ENCODE measurements at places on chromosomes 16 and 17.

- DNase-seq = no peak
Observed at GRCh38 chr17:56785405-56785804, 48.3 kb downstream of the C17orf67 start.

- no peak for DNase-seq
Observed at GRCh38 chr16:12061336-12062055, 85.0 kb downstream of the SNX29 start.

GRCh38 chr16:22318690-22319358 is 21.6 kb downstream of the POLR3E start:
- no peak for DNase-seq

DNA sequence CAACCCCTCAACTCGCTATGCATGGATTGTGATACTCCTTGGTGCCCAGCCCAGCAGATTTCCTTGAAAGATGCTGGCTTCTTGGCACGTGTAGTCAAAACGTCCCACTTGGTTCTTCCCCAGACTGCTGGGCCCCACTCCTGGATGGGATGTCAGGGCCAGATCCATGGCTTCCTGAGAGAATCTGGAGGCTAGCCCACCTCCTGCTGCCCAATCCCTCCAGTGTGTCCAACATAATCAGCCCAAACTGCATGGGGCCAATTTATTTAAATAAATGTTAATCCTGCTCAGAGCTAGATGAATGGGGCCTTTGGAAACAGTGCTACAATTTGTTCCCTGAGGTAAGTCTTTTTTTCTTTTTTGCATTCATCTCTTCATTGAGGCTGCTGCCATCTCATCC is 49.4 kb downstream of the WSB1 start:
- DNase-seq = no peak

DNA sequence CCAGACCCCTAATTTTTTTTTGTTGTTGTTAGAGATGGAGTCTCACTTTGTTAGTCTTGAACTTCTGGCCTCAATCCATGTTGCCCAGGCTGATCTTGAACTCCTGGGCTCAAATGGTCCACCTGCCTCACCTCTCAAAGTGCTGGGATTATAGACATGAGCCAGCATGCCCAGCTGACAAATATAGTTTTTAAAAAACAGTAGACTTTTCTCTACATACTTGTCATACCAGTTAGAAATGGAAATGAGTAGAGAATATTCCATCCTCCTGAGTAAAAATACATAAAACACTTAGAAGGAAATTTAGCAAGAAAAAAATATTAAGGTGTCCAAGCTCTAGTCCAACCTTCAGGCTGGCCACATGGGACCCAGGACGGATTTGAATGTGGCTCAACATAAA is 21.4 kb downstream of the C16orf78 start:
- no peak for DNase-seq

DNA sequence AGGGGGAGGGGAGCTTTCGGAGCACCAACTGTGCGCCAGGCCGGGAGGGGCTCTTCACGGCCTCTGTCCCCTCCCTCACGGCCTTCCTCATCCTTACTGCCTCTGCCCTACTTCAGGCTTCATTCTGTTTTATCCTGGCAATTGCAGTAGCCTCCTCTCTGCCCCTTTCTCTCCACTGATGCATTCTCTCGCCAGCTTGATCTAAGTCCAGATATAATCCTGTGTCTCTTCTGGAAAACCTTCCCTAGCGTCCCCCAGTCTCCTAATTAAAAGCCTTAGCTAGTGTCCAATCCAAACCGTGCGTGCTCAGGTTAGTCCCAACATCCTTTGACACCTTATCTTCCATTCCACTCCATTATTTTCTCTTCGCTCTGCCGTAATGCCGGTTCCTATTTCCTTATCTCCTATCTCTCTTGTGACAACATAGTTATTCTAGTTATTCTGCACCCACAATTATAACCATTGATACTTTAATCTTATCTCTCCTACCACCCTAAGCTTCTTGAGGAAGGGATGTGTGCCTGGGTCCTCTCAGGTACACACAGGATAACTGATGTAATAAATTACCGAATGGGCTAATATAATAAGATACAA is 869 bp downstream of the ZNF48 start:
- no peak for DNase-seq

DNA sequence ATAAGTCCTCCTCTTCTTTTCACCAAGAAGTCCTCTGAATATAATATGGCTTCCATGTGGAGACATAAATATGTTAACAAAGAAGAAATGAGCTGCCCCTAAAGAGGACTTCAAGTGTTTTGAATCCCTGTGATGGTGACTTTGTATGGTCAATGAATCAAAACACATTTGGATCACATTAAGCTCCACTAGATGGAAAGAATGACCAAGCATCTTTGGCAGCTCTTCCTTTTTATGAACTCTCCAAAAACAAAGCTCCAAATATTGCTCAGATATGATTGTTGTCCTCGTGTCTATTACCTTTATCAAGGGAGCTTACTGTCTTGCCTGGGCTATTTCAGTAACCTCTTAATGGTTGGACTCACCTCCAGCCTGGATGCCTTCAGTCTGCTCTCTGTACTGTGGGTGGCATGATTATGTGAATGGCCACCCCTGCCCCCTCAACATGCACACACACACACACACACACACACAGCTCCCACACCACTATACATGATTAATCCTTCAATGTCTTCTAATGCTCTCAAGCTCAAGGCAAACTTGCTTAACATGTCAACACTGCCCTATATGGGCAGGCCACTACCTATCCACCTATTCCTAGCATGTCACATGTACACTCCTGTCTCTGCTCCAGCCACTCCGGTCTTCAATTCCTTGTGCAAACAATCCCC is 346.6 kb upstream of the SALL1 start:
- no peak for DNase-seq

- no peak for DNase-seq
Observed at GRCh38 chr16:13923703-13924298, 3.8 kb downstream of the ERCC4 start.

All from ovary (tissue), 10 donors.